ENCODE measurements at places on chromosomes 3 and 15.

DNA sequence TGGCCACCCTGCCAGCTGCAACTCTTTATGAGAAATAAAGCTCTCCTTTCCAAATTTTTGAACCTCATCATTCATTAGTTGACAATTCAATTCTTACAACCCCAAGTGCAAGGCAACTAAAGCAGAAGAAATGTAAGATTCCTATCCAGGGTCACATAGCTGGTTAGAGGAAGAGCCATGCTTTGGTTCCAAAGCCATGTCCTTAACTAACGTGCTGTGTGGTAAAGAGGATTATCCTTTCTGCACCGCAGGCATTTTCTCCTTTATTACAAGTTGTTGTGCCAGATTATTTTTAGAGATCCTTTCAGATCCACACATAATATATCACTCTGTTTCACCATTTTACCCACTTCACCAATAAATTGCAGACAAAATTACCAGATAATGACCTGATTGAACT, 36.5 kb downstream of the TM4SF18 start:
- DNase-seq, result no peak

DNA sequence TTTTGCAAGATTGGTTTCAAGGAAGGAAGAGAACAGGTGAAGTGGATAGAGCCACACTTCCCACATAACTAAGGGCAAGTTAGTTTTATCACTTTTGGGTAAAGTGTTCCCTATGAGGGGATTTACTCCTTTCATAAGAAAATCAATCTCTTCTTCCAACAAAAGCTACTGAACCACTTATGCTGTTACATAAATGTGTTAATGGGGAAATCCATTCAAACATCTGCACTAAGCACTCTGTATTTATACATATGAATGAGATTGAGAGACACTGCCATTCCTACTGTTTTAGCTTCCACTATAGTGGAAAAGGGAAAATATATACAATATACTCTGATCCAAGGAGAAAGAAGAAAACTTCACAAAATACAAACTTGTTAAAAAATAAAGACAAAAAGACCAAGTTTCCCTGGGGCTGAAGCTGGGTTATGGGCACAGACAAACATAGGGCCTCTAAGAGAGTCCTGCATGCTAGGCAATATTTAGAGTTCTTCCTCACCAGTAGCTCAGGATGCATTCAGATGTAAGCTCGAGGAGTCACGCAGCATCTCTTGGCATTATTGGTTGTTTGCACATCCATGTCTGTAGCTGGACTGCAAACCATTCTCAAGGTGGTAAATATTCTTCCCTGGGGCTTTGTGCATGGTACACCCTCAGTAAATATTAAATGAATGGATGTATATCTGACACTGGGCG, 454.2 kb downstream of the FGF12 start:
- DNase-seq, result no peak

DNA sequence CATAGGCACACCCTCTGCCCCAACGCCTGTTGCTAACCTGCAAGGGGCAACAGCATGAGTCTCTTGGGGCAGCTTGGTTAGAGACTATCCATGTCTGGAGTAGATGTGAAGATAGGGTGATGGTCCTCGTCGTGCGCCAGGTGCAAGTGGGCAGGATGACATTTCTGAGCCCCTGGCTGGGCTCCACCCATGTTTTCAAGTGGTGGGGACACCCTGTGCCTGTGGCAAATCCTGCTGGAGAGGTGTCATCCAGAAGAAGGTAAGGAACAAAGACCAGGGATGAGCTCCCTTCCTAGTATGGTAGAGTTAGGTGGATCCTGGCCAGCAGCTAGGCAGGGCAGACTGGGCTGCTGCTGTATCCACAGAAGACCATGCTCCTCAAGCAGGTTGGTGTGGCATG, 152.6 kb downstream of the ABHD5 start:
- no peak for DNase-seq

DNA sequence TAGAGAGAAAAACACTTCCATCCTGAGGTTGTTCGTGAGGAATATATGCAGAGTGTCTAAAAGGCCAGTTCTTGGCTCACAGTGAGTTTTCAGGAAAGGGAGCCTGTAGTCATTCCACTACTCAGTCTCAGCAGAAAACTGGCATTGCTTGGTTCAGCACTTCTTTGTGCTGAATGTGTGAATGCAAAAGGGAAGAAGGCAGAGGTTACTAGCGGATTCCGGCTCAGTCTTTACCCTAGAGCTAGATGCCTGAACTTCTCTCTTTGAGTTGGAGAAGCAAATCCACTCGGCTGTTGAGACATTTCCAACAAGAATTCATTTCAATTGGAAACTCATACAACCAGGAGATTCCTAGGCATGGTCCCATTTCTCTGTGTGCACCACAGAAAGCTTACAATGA, 23.1 kb upstream of the FRMD4B start:
- DNase-seq, result no peak

- DNase-seq, result no peak
Measured at GRCh38 chr3:346186-346585, 149.6 kb downstream of the CHL1 start.
